ENCODE measurements at places on chromosomes 2 and 18.

GRCh38 chr2:162037028-162037795 lies 36.8 kb downstream of the DPP4 start:
- no peak for DNase-seq

DNA sequence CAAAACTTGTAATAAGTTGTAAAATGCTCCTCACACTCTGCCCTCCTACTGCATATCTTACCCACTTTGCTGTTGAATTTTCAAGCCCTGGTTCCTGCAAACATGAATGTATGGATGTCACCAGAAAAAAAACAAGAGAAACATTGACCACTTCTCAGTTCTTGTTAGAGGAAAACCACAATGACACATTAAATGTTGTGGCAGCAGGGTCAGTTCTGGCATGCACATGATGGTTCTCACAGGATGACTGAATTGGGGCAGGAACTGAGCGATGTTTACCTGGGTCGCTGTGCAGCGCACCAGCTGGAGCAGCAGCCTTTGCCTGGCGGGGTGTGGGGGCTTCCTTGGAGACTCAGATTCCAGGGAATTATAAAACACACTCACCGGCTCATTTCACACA lies 14.0 kb upstream of the PRKCE start:
- DNase-seq: no peak

DNA sequence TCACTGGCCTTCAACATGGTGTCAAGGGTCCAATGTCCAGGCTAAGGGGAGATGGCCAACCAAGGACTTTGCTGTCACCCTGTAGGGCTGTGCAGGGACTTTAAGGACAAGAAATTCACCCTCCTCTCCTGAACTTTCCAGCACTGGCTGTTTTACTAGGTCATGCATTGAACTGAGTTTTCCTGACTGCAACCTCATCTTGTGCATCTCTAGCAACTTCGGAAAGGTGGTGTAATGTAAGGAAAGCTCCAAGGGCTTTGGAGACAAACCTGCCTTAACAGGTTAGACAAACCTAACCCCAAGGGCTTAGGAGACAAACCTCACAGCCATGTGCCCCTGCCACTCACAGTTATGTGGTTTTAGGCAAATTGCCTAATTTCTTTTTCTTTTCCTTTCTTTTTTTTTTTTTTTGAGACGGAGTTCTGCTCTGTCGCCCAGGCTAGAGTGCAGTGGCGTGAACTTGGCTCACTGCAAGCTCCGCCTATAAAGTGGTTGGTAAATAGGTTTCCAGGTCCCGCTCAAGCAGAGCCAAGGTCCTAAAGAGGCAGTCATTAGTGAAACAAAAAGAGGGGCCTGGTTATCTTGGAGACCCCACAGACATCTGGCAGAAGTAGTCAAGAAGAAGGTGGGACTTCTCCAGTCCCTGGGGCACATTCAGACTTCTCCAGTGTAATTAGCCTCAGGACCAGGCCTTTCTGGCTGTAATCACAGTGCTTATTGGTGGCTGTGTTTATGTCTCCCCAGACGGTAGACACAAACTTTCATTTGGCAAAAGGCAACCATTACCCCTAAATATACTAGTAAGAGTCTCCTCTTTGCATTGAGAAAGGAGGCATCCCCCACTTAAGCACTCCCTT lies 37.6 kb upstream of the PMAIP1 start:
- no peak for DNase-seq

DNA sequence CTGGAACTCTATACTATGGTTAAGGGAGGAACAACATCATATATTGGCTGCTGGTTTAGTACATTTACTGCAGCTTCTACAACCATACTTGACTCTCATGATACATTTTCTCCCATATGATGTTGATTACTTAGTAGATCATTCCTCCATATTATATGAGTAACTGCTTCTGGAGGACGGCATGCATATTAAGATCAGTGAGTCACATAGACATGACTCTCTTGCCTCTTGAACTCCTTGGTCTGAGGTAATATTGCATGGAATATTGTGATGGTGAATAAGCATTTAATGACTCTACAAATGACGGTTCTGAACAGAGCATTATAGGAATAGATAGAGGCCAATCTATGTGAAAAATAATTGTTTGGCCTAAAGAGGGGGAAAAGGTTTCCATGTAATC lies 418.8 kb upstream of the SPHKAP start:
- no peak for DNase-seq

DNA sequence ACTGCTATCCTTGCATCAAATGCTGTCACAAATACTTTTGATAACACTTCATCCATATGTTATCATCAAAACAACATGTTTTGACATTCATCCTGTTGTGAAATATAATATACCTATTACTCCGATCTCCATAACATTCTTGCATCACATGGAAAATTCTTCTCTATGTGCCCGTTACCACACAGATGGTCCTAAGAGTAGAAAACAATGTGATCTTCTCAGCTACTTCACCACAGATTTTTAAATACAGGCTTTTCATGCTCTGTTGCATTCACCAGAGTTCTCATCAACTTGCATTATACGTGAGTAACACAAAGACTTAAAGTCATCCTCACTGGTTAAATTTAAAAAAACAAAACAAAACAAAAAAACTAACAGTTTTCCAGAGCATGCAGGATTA lies 1603.3 kb upstream of the ZEB2 start:
- DNase-seq: no peak

DNA sequence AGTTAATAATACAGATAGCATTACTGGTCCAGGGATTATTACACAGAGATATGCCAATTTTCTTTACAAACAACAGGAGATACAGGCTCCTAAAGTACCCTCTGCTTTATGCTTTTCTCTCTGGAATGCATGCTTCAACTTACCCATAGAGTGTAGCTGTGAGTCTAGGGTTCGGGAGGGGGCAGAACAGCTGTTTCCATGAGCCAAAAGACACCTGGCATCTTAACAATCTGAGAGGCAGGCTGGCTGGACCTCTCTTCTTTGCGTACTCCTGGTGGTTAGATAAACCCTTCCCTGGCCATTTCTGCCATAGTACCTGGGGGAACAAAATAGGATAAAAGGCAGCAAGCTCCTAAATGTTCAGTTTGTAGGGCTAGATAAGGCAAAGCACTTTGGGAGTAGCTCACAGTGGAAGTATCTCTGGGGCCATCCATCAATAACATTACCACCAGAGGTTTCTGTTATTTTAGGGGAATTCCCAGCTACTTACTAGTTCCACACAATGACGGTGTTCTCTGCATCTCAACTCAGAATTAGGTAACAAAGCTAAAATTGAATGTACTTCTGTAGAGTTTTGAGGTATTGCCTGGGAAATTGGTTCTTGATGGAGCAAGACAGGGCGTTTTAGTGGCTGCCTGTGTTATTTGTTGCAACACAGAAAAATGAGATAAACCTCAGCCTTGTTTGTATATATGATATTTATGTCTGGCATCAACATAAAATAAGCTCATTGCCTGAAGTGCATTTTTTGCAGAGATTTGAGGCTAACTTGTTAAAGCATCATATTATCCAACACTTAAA lies 6.2 kb upstream of the CCDC85A start:
- DNase-seq: no peak

- DNase-seq: no peak
Observed at GRCh38 chr18:51226068-51226467, 28.6 kb upstream of the MEX3C start.

GRCh38 chr2:1491751-1492150 lies 78.5 kb downstream of the TPO start:
- DNase-seq: no peak

DNA sequence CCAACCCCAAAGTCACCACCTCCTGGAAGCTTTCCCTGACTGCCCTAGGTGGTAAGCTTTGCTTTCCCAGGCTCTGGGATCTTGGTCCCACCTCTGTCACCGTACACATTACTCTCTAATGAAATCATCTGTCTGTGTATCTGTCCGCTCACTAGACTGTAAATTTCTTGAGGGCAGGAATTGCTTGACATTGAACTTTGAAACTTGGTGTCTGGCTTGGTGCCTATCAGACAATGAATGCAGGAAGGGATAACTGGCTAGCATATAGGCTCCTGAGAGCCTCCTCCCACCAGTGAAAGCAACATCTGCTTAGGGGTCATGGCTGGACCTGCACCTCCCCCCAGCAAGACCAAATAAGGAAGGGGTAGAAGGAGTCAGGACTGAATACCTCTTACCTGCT lies 155.7 kb downstream of the TNS1 start:
- no peak for DNase-seq

DNA sequence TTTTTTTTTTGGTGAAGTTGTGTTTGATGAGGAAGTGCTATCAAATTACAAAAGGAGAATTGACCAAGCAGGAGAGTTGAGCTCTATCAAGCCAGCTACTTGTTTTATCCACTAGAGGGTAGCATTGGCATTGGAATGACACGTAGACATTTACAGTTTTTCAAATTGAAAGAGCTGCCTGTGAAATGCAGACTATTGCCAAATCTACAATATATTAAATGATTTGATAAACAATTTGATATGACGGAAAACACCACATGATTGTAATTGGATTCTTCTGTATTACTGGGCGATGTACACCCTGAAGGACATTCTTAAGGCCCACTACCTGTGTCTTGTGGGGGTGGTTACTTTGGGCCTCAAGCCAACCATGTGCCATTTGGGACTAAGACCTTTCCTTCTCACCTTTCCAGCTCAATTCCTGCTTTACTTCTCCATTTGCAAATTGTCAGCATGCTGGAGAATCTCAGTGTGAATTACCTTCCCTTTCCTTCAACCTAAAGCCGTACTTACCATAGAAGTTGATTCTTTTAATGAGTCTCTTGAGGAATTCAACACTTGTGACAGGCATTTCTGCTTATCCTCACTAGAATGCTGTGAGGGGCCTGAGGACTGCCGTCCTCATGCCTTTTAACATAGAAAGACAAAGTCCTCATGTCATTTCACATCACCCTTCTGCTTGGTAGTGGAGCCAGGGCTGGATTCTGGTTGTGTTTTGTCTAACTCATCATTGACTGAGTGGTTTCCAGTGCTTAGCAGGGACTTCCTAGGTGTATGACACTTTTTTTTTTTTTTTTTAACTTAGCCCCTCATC lies 134.8 kb upstream of the THUMPD2 start:
- no peak for DNase-seq

GRCh38 chr18:394262-394986 lies 106.1 kb downstream of the COLEC12 start:
- no peak for DNase-seq

DNA sequence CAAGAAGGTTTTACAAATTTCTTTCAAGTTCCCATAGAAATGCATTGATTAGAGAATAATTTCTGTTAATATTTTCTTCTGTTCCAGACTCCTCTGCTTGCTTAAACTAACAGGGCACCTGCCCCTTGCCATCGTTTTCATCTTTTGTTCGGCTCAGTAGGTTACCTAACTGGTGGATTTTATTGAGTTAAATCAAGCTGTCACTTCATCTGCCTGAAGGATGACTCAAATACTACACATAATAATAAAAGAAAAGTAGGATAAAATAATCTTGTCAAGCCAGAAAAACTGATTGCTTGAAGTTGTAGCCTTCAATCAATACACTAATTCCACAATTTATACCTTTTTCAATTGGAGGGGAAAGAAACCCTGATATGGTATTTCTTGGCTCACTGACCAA lies 234.0 kb downstream of the NR4A2 start:
- no peak for DNase-seq

GRCh38 chr2:72133721-72134407 lies 13.8 kb downstream of the CYP26B1 start:
- no peak for DNase-seq

- no peak for DNase-seq
Observed at GRCh38 chr2:221914334-221914880, 342.3 kb upstream of the EPHA4 start.

DNA sequence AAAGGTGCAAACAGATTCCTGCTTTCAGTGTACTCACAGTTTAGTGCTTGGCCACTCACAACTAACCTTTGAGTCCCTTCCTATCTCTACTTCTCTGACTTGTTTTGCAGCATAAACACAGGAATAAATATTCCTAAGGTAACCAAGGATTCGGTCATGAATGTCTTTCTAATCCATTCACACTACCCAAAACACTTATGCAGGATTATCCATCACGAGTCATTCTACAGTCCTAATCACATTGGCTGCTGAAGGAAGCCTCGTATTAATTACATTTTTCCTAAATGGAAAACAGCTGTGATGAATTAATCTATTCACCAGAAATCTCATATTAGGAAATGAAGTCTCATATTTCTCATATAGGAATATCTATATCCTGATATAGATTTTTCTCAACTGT lies 16.3 kb downstream of the RDH14 start:
- DNase-seq: no peak

DNA sequence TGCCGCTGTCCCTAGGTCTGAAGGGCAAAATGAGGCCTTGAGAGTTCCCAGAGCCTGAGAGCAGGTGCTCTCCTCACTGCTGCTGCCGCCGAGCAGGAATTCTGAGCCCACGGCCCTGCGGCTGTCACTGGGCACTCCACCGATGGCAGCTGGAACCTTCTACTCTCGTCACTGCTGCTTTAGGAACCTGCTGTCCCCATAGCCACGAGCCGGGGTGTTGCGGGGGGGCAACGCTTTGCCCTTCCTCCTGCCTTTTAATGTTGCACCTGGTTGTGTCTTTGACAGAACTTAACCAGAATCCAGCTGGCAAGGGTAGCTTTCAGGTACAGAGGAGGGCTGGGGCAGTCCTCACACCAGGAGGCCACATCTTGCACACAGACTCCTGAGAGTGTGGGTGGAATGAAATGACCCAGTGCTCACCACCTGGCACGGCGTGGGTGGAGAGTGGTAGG lies 32.3 kb downstream of the NCK2 start:
- DNase-seq: no peak

DNA sequence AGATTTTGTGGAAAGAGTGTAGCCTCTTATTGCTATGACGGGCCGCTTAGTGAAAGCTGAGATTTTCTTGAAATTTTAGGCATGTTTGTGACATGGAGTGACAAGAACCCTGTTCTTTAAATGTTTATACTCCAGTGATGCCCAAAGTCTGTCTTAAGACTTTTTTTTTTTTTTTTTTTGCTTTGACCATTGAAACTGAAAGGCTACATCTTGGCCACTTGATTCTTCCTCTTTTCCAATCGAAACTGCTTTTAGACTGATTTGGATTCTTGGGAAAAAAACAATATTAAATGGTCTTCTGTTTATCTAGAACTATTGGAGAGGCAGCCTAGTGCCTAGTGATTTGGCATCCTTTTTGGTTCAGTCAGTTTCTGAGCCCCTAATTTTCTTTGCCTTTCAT lies 2.4 kb upstream of the SLC8A1 start:
- DNase-seq: no peak

GRCh38 chr2:9228088-9228751 lies 21.6 kb downstream of the ASAP2 start:
- no peak for DNase-seq

GRCh38 chr2:234451852-234452625 lies 44.8 kb downstream of the ARL4C start:
- no peak for DNase-seq

- DNase-seq: no peak
Observed at GRCh38 chr2:12665334-12665733, 51.4 kb upstream of the TRIB2 start.

GRCh38 chr2:30694286-30695055 lies 112.8 kb downstream of the CAPN13 start:
- DNase-seq: no peak
